Metanephros (tissue), 2 donors: ENCODE measurements at places on chromosomes 7 and 10. TPM values are rescaled to one million over a fixed set of nuclear protein-coding genes. Genes with fewer than 3 reads are reported as not detected.

Gene MGAM2
- total RNA-seq: 0.47 TPM

Gene DRGX
- total RNA-seq: not detected

Gene ELMO1
- total RNA-seq: 31.2 TPM

Gene PNLIPRP3
- not detected for total RNA-seq

Gene CAMK2B
- 6.1 TPM for total RNA-seq

Gene ATP6V0A4
- 57.6 TPM for total RNA-seq
